ENCODE measurements at places on chromosomes 3 and 15.

DNA sequence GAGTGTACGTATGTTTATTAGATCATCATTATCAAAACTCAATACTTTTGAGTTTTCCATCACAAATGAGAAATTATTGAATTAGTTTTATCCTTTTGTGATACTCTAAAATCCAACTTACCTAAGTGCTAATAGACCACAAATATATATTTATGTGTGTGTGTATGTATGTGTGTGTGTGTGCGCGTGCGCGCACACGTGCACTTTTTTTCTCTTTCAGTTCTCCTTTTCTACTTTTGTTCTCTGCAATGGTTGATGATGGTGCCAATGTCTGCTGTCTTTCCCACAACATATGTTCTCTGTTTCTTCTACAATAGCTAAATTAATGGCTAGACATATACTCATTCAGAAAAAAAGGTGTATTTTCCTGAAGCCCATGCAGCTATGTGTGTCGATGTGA is 571.6 kb upstream of the ARPP21 start:
- DNase-seq, result no peak

DNA sequence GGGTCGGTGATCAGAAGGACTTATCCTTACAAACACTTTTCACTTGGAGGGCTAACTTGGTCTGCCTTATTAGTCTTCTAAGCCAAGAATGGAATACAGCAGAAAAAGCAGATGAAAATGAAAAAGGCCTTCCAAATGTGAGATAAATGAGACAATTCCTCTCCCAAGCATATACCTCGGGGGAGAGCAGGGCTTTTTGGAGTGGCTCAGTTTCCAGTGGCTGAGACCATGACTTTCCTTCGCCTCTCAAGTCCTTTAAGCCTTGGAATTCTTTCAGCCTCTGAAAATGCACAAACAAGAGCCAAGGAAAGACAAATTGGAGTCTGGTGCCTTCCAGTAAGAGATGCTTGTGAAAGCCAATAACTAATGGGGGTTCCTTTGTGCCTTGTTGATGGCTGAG is 130.9 kb downstream of the DTWD1 start:
- DNase-seq, result no peak

GRCh38 chr3:105559856-105560255 is 193.1 kb downstream of the ALCAM start:
- DNase-seq, result no peak

- no peak for DNase-seq
Observed at GRCh38 chr3:193861012-193861411, 268.0 kb downstream of the OPA1 start.

DNA sequence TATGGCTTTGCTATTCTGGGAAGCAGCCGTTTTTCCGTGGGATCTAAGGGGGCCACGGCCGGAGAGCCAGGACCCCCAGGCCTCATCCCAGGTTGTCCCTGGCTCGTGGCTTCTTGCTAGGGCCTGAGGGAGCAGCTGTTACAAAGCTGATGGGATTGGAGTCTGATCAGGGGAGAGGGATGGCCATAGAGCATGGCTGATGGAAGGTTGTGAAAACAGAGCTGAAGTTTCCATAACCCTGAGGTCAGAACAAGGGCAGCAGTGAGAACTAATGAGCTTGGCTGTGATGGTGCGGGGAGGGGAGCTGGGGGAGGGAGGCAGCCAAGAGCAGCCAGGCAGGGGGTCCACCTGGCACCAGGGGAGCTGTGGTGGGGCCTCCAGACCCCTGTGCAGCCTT is 63.0 kb downstream of the LINGO1 start:
- no peak for DNase-seq

DNA sequence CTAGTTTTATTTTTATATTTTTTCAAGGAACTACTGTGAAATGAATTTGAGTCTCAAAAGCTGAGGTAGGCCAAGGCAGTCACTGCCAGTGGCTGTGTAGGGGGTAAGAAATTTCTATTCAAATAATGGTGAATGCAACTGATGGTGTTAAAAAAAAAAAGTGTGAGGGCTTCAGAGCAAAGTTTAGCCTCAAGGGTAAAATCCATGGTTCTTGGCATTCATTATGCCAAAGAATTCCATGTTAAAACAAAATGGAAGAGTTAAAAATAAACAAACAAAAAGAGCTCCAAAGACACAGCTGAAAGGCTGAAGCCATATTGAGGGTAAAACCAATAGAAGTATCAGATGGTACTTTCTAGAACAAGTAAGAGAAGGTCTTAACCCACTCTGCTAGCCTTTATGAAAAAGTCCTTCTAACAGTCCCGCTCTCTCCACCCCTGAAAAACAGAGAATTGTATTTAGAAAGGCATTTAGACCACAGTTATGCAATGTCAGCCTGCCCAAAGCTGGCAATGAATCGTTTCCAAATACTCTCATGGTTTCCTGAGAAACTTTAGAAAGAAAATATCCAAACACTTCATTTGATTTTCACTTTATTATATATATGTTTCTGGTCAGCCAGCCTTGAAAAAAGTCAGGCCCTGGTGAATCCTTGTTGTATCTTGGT is 158.4 kb upstream of the GMNC start:
- no peak for DNase-seq

Data from NCI-H1694 (cell line).